ENCODE measurements at places on chromosomes 7 and 10.

- DNase-seq = no peak
These were observed 44.9 kb downstream of the FIGNL1 start for GRCh38 chr7:50405221-50405620.

- DNase-seq = no peak
These were observed 19.6 kb upstream of the FAM25A start for GRCh38 chr10:87000491-87000890.

DNA sequence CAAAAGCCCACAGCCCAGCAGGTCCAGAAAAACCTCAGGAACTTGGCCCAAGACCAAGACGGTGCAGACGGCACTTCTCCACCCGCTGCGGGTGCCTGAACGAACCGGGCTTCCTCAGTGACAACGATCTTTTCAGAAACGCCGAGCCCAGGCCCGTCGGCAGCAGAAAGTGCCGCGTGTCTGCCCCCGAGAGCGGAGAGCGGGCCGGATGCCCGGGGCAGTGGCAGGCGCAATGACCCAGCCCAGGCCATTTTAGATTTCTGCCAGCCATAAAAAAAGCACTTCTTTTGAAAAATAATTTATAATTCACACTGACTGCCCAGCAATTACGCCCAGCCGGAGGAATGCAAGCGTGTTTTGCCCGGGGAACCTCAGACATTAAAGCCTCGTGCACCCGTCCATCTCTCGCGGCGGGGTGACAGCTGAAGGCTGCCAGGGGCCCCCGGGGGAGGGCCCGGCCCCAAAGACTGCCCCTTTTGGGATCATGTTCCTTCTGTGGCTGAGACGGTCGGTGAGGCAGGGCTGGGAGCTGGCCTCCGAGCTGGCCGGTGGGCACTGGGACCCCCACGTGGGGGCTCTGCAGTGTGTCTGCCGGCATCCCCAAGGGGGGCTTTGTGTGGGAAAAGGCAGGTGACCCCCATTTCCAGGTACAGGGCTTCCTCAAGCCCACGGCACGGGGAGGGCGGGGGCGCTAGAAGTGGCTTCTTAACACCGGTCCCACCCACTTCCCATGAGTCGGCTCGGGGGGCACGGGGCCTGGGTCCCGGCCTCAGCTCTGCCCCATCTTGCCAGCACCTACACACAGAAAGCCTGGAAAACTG is 71.3 kb upstream of the PDGFA start:
- no peak for DNase-seq

DNA sequence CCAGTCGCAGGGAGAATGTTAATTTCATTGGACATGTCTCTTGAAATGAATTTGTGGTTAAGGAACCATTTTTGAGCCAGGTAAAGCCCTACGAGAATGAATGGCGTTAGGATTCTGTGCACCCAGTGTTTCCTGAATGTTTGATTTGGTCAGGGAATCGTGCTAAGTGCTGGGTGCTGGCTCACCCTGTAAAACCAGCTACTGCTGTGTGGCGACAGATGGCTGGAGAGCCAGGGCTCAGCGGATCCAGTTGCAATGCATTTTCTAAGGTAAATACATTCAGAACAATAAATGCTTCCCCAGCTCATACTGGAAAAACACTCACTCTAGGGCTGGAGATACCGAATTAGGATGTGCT is 355.5 kb downstream of the GLRX3 start:
- no peak for DNase-seq

DNA sequence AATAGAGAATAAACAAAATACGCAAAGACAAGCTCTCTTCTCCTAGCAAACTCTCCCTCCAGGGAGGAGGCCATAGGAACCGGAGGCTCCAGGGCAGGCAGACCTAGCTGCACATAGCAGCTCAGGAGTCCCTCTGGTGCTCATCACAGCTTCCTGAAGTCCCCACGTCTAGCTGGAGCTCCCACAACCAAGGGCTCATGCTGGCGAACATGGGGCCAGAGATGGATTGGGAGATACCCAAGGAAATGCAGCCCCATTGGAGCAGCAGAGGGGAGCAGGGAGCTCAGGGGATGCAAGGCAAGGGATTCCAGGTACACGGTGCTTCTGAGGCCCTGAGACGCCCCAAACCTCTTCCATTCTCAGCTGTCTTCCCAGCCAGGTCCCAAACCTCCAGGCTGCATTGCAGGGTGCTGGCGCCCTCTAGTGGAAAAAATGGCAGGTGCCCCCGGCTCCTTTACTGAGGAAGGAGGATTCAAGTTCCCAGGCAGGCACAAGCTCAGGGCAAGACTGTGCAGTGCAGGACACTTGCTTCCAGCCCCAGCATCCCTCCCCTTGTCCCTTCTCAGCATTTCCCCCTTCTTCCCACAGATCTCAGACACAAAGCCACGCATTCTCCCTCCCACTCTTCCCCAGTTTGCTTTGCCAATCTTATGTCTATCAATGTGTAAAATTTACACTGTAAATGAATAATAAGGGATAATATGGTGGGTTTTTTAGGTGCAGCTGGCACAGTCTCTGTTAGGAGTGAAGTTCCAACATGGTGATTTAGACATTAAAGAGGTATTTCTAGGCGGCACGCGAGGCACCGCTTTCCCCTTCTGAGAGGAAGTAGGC is 46.2 kb downstream of the GPAM start:
- DNase-seq = peak; percentile 19

- no peak for DNase-seq
These were observed 8.1 kb downstream of the ZNF487 start for GRCh38 chr10:43444897-43445466.

DNA sequence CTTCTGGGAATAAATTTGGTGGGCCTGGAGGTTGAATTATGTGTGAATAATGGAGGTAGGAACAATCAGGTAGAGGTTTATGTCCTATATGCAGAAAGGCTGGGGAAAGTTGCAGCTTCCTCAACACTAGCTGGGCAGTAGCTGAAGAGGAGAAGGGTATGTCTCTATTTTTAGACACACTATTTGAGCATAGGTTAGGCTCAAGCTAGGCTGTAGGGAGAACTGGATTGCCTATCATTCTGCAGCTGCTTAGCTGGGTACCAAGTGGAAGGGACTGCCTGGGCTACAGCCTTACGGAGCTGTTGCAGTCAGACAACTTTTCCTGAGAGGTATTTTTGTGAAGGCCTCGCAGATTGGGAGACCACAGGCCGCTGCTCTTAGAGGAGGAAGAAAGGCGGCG is 67.9 kb downstream of the DENND11 start:
- DNase-seq = no peak

- DNase-seq = peak; percentile 49
These were observed 7.0 kb upstream of the PTPRE start for GRCh38 chr10:127899766-127900387.

DNA sequence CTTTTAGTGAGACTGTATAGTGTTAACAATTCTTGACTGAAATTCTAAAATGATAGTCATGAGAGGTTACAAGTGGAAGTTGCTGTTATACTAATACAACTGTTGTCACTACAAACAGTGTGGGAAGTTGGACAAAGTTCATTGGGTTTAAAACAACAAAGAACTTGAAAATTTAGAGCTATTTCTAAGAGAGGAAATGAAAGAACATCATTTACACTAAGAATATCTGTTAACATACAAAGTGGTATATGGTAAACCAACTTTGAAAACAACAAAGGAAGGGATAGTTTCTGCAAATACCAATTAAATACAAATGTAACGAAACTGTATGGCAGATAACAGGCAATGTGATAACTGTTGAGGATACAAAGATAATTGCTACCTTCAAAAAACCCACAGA is 11.6 kb downstream of the MTPN start:
- no peak for DNase-seq

- DNase-seq = no peak
These were observed at the start of gene IL2RA for GRCh38 chr10:6062101-6062771. Gene IL2RA, minus strand, starts transcription at chr10:6062367. Its CDS starts 216 bp downstream, at chr10:6062151.

DNA sequence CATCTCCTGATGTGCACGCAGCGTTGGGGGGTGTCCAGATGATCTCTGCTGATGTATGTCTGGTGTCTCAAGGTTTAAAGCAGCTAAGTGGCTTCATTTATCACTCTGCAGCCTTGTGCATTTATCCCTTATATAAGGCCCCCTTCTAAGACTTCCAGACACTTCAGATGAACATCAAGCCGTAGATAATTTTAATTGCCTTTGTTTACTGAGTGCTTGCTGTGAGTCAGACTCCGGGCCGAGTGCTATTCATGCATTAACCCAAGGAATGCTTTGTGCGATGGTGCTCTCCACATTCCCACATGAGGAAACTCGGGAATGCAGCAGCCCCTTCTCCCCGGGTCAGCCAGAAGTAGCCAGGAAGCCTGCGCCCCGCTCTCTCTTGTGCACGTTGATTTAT is 328.6 kb upstream of the COBL start:
- peak; percentile 51 for DNase-seq

- DNase-seq = no peak
These were observed 868 bp upstream of the PDCD4 start for GRCh38 chr10:110870823-110871297.

DNA sequence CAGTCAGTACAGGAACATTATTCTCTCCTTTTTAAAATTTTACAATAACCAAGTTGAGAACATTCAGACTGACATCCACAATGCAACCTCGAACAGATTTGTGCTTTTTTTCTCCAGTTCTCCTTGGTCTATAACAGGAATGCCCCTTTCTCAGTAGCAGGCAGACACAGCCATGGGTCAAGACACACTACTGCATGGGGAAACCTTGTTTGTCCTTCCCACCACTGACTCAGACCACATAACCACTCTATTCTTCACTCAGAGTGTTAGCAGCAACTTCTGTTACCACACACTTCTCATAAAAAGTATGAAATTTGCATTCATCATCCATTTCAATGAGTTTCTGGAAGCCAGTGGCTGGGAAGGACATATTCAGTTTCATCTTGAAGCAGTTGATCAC is 421.7 kb downstream of the ADRA2A start:
- DNase-seq = no peak

- no peak for DNase-seq
These were observed 51.5 kb downstream of the PFKFB3 start for GRCh38 chr10:6254201-6254600.

GRCh38 chr10:87895430-87895829 is 32.0 kb downstream of the PTEN start:
- DNase-seq = no peak

DNA sequence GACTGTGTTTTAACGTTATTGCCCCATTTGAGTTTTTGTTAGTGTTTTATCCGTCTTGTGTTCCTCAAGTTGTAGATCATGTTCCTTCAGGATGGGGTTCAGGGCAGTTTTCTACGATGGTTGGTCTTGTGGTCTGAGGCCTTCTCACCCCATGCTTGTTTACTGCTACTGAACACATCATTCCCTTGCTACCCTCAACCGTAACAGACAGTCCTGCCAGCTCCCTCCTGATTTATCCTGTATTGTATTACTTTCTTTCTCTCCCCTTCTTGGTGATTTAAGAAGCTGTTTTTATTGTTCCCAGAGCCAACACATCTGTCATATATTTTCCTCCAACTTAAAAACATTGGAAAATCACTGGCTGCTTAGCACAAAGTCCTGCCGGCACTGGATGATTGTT is 719.8 kb downstream of the INHBA start:
- DNase-seq = no peak

DNA sequence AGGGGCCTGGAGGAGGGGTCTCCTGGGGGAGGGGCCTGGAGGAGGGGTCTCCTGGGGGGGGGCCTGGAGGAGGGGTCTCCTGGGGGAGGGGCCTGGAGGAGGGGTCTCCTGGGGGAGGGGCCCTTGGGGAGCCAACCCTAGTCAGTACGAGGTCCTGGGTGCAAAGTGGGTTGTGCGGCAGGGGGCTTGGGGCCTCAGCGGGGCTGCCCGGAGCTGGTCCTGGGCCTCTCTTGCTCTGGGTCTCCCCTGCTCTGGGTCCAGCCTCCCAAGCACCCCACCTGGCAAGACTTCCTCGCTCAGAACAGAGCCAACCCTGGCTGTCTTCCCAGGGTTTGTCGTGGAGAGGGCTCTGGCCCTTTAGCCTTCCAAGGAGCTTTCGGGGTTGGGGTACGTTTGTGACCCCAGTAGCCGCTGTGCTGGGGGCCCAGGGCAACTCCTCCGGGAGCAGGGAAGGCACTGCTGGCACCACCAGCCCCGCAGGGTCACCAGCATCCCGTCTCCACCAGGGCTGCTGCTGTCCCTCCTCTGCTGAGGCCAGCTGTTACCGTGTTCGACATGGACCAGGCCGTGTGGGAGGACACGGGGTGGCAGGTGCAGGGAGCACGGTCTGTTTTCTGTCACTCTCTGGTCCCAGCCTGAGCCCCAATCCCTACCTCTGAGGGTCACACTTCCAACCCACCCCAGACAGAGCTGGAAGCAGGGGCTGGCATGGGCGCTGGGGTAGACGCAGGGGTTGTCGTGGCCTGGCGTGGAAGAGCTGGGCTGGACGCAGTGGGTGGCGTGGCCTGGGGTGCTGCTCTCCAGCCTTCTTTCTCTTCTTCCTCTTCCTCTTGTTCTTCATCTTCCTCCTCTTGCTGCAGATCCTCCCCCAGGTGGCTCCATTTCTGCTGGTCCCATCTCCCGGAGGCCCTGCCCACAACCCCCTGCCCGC is 22.8 kb downstream of the PWWP2B start:
- DNase-seq = no peak

DNA sequence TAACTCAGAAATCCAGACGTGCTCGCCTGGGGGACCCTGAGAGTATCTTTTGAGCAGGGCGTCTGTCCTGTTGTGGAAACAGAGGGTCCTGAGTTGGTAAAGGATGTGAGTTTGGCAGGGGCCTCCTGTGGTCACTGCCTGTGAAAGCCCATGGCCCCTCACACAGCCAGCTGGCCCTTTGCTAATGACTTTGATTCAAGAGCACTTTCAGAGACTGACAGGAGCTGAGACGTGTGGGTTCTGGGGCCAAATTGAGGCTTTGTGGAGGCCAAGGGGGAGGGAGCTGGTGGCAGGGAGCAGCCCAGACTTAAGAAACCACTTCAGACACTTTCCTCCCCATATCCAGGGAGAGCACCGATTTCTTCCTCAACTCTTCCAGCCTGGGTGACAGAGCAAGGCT is 459.4 kb upstream of the FOXK1 start:
- no peak for DNase-seq

GRCh38 chr7:139103057-139103815 is 6.3 kb downstream of the ZC3HAV1 start:
- no peak for DNase-seq

- no peak for DNase-seq
These were observed 409.4 kb downstream of the REEP3 start for GRCh38 chr10:63930584-63930983.

DNA sequence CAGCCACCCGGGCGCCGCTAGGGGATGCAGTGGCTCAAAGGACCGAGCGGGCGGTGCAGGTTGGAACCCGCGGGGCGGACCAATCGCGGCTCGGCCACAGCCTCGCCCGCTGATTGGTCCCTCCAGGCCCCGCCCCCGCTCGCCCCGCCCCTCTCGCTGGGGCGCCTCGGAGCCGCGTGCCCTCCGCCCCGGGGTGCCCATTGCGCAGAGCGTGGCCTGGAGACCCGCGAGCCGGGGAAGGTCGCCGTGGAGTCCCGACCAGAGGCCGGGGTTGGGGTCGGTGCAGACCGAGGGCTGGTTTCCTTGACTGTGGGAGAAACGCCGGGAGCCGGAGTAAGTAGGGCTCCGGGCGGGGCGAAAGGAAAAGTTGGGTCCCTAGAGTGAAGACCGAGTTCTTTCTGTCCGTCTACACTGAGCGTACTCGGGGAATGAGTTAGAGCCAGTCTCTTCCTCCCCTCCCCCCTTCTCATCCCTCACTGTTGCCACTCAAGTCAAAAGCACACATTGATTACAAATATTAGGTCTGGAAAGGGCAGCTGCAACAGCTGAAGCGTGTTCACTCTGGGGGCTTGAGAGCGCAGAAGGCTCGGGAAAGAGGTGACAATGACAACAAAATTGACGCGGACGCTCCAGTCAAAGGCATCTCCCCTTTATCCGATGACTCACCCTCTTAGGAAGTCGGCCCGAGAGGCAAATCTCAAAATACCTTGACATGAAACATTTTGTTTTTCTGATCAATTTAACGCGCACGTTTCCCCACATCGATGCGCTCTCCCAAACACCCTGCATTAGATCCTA is 843 bp upstream of the GATA3 start:
- peak; percentile 59 for DNase-seq
